ENCODE measurements at places on chromosomes 12 and 14. TPM values are rescaled to one million over a fixed set of nuclear protein-coding genes. Genes with fewer than 3 reads are reported as not detected.

The TCL1B gene
- total RNA-seq: not detected

The SERPINA10 gene
- total RNA-seq: not detected

The KCTD10 gene
- 45.2 TPM for total RNA-seq

The SAMD15 gene
- total RNA-seq: 0.25 TPM

The RHEBL1 gene
- 15.8 TPM for total RNA-seq

The ANO4 gene
- not detected for total RNA-seq

The PAPLN gene
- 1.4 TPM for total RNA-seq

The ESR2 gene
- total RNA-seq: 0.18 TPM

The SLC6A15 gene
- not detected for total RNA-seq

The ARMH4 gene
- not detected for total RNA-seq

- H3K4me3 ChIP-seq: no peak overlapping the region
- no peaks in the 10 kb centered on the region for H3K36me3 ChIP-seq
- DNase-seq: no peak
- no peaks in the 10 kb centered on the region for H3K4me1 ChIP-seq
- no peak overlapping the region for H3K27ac ChIP-seq
- H3K27me3 ChIP-seq: no peaks in the 10 kb centered on the region
Observed at GRCh38 chr12:83958997-83959396, 953.6 kb downstream of the SLC6A15 start.

- H3K36me3 ChIP-seq: peaks cover 48% of the 10 kb centered on the region
- H3K27ac ChIP-seq: peak overlapping the region; percentile 44
- no peak for DNase-seq
- peaks cover 8% of the 10 kb centered on the region for H3K4me1 ChIP-seq
- no peak overlapping the region for H3K4me3 ChIP-seq
Observed at GRCh38 chr12:121911824-121912585, 6.4 kb upstream of the CFAP251 start.

GRCh38 chr12:108666401-108666881 is 32.7 kb upstream of the SELPLG start:
- H3K27ac ChIP-seq: no peak overlapping the region
- DNase-seq: no peak

- no peaks in the 10 kb centered on the region for H3K27me3 ChIP-seq
- DNase-seq: no peak
- no peaks in the 10 kb centered on the region for H3K36me3 ChIP-seq
- peaks cover 19% of the 10 kb centered on the region for H3K4me1 ChIP-seq
- no peak overlapping the region for H3K27ac ChIP-seq
Observed at GRCh38 chr12:3964439-3964838, 91.2 kb upstream of the PARP11 start.

- no peak overlapping the region for H3K4me3 ChIP-seq
- peaks cover 9% of the 10 kb centered on the region for H3K27me3 ChIP-seq
- H3K36me3 ChIP-seq: no peaks in the 10 kb centered on the region
- no peak overlapping the region for H3K27ac ChIP-seq
Observed at GRCh38 chr12:49865782-49866135, 22.9 kb upstream of the BCDIN3D start.

- no peak overlapping the region for H3K4me3 ChIP-seq
- peaks cover 29% of the 10 kb centered on the region for H3K4me1 ChIP-seq
- H3K27ac ChIP-seq: no peak overlapping the region
- H3K27me3 ChIP-seq: peaks cover 5% of the 10 kb centered on the region
- no peak for DNase-seq
Observed at GRCh38 chr12:4026020-4026358, 152.8 kb upstream of the PARP11 start.

DNA sequence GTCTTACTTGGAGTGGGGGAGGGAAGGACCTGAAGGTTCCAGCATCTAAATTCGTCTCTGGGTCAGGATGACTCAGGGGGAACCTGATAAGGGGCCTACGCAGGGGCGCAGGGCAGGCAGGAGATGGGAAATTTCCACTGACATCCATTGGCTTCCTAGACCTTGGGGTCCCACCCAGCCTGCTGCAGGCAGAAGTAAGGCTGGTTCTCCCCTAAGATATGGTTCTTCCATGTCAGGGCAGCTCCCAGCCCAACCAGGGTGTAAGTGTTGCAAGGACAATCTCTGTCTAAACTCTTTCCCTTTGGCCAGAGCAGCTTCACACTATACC is 2.1 kb upstream of the NDRG2 start:
- H3K36me3 ChIP-seq: no peaks in the 10 kb centered on the region
- no peak overlapping the region for H3K4me3 ChIP-seq
- no peak overlapping the region for H3K27ac ChIP-seq
- peaks cover 11% of the 10 kb centered on the region for H3K4me1 ChIP-seq
- DNase-seq: no peak

DNA sequence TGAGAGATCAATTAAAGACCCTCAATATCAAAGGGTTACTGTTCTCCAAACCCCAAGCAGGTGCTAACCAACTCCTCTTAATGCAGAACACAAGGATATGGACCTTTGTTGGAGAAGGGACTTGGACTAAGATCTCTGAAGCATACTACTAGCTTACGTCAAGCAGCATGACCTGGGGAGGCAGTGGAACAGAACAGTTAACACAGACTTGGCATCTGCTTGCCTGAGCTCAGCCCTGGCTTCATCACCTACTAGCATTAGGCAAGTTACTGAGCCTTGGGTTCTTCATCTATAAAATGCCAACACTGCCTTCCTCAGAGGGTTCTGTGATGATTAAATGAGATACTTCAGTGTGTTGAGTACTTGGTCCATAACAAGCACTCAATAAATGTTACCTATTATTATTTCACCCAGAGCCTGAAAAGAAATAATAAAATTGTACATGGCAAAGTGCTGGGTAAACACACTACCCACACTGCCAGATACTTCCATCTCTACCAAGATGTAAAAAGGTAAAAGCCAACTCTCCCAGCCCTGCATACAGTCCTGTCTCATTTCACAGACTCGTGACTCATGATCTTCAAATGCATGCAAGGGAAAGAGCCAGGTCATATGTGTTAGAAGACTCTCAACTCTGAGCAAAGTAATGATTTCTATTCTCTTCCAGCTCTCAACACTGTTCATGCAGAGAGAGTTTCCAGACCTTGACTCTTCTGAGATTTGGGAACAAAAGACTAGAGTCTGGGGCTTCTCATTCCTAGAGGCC is 39.7 kb downstream of the FMNL3 start:
- DNase-seq: no peak
- H3K36me3 ChIP-seq: peaks cover 22% of the 10 kb centered on the region
- H3K4me3 ChIP-seq: no peak overlapping the region
- peaks cover 73% of the 10 kb centered on the region for H3K4me1 ChIP-seq

- peaks cover 20% of the 10 kb centered on the region for H3K27me3 ChIP-seq
- no peak overlapping the region for H3K27ac ChIP-seq
- no peaks in the 10 kb centered on the region for H3K36me3 ChIP-seq
Observed at GRCh38 chr14:50947446-50947845, 3.2 kb upstream of the PYGL start.

- peaks cover 10% of the 10 kb centered on the region for H3K27me3 ChIP-seq
- no peak overlapping the region for H3K4me3 ChIP-seq
- no peaks in the 10 kb centered on the region for H3K4me1 ChIP-seq
Observed at GRCh38 chr12:5085896-5086295, 42.2 kb downstream of the KCNA5 start.

DNA sequence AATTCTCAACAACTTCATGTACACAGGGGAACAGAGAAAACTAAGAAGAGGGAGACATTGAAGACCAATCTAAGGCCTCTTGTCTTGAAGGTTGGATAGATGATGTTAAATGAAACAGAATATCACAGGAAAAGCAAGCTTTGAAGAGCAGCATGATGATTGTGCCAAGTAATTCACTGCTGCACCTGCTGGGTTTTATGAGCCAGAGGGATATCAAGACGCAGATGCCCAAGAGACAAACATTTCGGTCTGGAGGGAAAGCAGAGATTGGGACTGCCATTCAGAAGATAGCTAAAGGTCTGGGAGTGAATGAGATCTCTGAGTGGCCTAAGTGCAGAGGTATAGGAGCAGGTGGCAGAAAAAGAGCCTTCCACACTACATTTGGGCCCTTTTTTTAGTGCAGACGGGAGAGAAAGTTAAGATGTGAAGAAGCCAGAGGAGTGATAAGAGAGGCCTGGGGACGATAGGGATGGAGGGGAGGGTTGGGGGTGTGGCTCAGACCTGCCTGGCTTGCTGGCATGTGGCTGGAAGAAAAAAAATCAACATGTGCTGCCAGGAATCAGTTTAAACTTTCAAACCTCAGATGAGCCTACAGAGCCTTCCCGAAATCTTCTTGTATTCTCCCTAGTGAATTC is 200.6 kb downstream of the AEBP2 start:
- no peaks in the 10 kb centered on the region for H3K4me1 ChIP-seq
- no peak overlapping the region for H3K4me3 ChIP-seq
- no peaks in the 10 kb centered on the region for H3K27me3 ChIP-seq
- no peak overlapping the region for H3K27ac ChIP-seq
- H3K36me3 ChIP-seq: no peaks in the 10 kb centered on the region
- DNase-seq: no peak

DNA sequence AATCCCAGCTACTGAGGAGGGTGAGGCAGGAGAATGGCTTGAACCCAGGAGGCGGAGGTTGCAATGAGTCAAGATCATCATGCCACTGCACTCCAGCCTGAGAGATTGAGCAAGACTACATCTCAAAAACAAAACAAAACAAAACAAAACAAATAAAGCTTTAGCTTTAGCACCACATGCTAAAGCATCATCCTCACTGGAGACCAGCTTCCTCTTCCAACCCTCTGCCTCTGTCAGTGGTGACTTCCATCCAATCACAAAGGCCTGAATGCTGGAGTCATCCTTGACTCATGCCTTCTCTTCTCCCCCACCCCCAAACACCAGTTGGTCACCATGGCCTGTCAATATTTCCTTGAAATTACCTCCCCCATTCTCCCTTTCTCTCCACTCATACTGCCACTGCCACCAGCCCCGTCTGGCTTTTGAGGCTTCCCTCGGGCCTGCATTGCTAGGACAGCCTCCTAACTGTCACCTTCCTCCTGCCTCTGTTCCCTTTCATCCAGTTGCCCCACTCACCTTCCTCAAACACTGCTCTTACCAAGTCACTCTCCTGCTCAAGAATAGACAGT is 1.4 kb downstream of the ZNF385A start:
- no peak overlapping the region for H3K4me3 ChIP-seq
- H3K27ac ChIP-seq: no peak overlapping the region
- H3K27me3 ChIP-seq: peaks cover 3% of the 10 kb centered on the region
- DNase-seq: no peak

GRCh38 chr14:22981876-22982476 is 375 bp downstream of the AJUBA start:
- peaks cover 28% of the 10 kb centered on the region for H3K27me3 ChIP-seq
- peaks cover 10% of the 10 kb centered on the region for H3K4me1 ChIP-seq
- H3K27ac ChIP-seq: no peak overlapping the region
- no peak overlapping the region for H3K4me3 ChIP-seq

- H3K4me1 ChIP-seq: peaks cover 6% of the 10 kb centered on the region
- DNase-seq: no peak
- no peak overlapping the region for H3K4me3 ChIP-seq
- peaks cover 11% of the 10 kb centered on the region for H3K36me3 ChIP-seq
Observed at GRCh38 chr12:124401704-124402221, 106.9 kb downstream of the RFLNA start.

GRCh38 chr14:57714487-57714931 is 151.4 kb downstream of the SLC35F4 start:
- H3K27me3 ChIP-seq: no peaks in the 10 kb centered on the region
- H3K4me1 ChIP-seq: no peaks in the 10 kb centered on the region
- no peak overlapping the region for H3K4me3 ChIP-seq
- no peak for DNase-seq
- H3K27ac ChIP-seq: no peak overlapping the region
- H3K36me3 ChIP-seq: no peaks in the 10 kb centered on the region

Measured in activated CD4-positive, alpha-beta memory T cell treated with anti-CD3 and anti-CD28 coated beads, Interleukin-2, amount 10 ng/mL, durations not matched to agents 7 days and 5 days (primary cell).